Renal pelvis (tissue), 12 donors: ENCODE measurements at places on chromosomes 5 and 9. TPM values are rescaled to one million over a fixed set of nuclear protein-coding genes. Genes with fewer than 3 reads are reported as not detected.

Gene TGFBI
- polyA plus RNA-seq, result 201 TPM

Gene NMUR2
- polyA plus RNA-seq, result not detected

Gene PDZD2
- 18.9 TPM for polyA plus RNA-seq

Gene PDCD1LG2
- 0.12 TPM for polyA plus RNA-seq

Gene SCGB3A2
- polyA plus RNA-seq, result 0.95 TPM

Gene DIRAS2
- 4.9 TPM for polyA plus RNA-seq

Gene CDH12
- 6.1 TPM for polyA plus RNA-seq

Gene SETX
- 42.8 TPM for polyA plus RNA-seq

Gene KCTD16
- polyA plus RNA-seq, result 2.3 TPM

Gene FAM53C
- 39.7 TPM for polyA plus RNA-seq

Gene NAIF1
- polyA plus RNA-seq, result 11.8 TPM

Gene ADRA1B
- polyA plus RNA-seq, result 3.6 TPM

Gene FGD3
- 6.2 TPM for polyA plus RNA-seq

Gene TIMD4
- polyA plus RNA-seq, result 0.16 TPM

Gene SUSD3
- 13.3 TPM for polyA plus RNA-seq

Gene HMGCR
- polyA plus RNA-seq, result 84.6 TPM

Gene SMIM33
- polyA plus RNA-seq, result not detected

Gene CATSPER3
- 1.0 TPM for polyA plus RNA-seq

Gene CCDC171
- polyA plus RNA-seq, result 6.6 TPM

Gene S100Z
- 0.14 TPM for polyA plus RNA-seq

Gene CERT1
- polyA plus RNA-seq, result 57.1 TPM

Gene NR6A1
- polyA plus RNA-seq, result 1.0 TPM

Gene MUSK
- 0.15 TPM for polyA plus RNA-seq

Gene LEAP2
- polyA plus RNA-seq, result 9.9 TPM

Gene TEX48
- polyA plus RNA-seq, result not detected

Gene ETF1
- 81.4 TPM for polyA plus RNA-seq

Gene NXNL2
- 4.8 TPM for polyA plus RNA-seq

Gene STPG3
- polyA plus RNA-seq, result 3.9 TPM
